NCI-H2029 treated with DMSO at 0.1 percent for 48 hours (cell line): ENCODE measurements at places on chromosomes 12 and 14.

DNA sequence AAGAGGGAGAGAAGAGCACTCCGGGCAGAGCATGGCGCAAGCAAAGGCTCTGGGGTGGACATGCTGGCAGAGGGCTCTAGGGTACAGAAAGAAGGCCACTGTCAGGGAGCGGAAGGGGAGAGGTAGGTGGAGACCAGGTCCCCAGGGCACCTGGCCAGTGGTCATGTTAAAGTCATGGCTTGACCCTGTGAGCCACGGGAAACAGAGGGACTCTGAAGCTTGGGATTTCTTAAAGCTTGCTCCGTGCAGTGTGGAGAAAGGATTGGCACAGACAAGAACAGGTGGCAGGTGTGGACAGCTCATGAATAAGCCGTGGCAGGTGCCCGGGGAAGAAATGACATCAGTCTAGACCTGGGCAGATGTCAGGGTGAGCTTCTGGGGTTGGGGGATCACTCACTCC, 413.8 kb downstream of the BCL11B start:
- no peak for DNase-seq

GRCh38 chr14:68939181-68939892, 39.8 kb downstream of the ACTN1 start:
- DNase-seq, result no peak

DNA sequence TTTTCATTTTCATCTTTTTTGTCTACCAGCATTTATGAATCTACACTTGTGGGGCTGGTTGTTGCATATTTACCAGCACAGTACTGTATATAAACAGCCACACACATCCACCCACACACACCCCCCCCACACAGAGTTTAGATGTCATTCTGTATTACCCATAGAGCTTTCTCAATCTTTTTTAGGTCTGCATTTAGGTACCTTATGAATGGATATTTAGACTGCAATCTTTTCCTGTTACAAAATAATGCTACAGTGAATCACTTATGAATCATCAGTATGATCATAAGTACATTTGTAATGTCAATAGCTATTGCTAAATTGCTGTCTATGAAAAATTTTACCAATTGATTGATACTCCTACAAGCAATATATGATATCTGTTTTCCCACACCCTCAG, 67.3 kb upstream of the STK38L start:
- no peak for DNase-seq

GRCh38 chr14:97021571-97022168, 224.5 kb downstream of the VRK1 start:
- DNase-seq, result no peak

DNA sequence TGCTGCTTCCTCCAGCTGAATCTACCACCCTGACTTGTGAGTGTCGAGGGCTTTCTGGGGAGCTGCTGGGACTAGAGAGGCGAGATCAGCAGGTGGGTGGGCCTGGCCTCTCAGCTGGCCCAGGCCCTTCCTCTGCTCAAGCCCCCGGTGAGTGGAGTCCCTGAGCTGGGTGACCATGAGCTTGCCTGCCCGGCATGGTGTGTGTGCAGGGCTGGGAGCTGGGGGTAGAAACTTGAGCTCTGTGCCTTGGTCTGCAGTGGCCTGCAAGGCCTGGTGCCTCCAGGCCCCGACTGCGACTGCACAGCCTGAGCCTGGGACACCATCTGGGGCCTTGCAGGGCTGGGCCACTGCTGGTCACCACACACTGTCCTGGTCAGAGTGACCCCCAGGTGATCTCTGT, 67.4 kb downstream of the KIF26A start:
- no peak for DNase-seq

DNA sequence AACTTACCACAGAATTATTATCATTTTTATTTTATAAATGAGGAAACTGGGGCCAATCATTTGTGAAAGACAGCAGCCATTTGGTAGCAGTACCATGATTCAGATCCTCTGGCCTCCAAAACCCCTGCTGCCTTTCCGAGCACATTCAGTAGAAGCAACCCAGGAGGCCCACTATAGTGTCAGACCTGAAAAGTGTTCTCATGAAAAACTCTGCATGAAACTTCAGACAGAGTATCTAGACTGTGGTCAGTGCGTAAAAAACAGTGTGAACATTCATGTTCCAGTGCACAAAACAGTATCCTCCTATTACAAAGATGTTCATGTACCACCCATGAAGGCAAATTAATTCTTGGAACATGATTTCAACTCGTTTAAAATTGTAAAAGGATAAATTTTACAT, 112.0 kb downstream of the EPS8 start:
- no peak for DNase-seq

DNA sequence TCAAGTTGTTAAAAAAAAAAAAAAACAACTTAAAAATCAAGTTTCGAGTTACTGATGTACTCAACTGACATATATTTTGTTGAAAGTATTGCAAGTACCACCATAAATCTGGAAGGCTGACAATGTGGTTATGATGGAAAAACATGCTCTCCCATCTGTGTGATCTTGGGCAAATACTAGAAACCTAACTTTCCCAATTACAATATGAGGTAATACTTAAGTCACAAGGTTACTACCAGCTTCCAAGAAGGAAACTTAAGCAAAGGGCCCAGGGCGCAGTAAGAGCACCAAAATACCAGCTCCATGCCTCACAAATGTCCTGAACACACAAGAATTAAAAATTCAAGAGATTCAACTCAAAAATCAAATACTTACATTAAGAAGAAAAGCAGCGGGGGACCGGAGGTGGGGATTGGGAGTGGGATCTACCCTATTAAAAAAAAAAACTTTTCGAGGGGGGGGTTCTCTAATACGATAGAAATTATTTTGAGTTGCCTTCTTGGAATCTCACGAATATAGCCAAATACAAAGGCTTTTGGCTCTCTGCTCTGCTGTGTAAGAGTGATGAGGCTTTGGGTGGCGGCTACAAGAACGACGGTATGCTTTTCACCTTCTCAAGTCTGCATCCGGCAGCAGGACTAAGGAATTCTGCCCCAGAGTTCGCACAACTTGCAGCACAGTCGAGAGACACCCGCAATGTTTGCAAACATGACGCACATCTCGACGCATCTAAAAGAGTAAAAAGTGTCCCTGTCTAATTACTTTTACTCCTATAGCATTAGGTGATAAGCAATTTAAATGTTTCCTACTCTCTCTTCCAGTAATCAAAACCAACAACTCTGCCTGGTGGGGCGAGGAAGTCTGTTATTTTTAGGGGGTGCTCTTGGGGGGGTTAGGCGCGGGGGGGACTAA, 1.1 kb downstream of the SAV1 start:
- no peak for DNase-seq

- DNase-seq, result no peak
These were observed 50.4 kb downstream of the CYP46A1 start for GRCh38 chr14:99734406-99735051.

DNA sequence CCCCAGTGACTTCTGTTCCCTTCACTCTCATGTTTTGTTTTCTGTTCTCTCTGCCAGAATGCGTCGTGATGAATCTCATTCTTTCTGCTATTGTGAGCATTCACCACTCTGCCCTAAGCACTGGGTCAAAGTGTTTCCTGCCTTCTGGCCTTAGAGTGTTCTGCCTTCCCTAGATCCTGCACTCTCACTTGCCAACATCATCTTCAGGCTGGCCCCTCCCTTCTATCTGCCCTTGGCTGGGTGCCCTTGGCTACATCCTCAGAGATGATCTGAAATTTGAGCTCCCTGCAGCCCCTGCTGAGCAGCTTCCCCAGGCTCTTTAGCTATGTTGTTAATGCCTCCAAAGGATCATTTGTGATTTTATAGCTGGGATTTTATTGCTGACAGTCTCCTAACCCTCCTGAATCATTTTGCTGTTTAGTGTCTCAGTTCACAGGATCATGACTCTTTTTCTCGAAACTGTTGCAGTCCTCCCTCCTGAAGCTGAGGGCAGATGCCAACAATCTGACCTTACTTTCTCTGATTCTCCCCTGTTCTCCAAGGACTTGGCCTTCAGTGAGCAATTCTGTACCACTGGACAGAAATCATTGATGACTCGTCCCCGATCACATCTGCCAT, 4.5 kb downstream of the DHRS2 start:
- peak; percentile 91 for DNase-seq

DNA sequence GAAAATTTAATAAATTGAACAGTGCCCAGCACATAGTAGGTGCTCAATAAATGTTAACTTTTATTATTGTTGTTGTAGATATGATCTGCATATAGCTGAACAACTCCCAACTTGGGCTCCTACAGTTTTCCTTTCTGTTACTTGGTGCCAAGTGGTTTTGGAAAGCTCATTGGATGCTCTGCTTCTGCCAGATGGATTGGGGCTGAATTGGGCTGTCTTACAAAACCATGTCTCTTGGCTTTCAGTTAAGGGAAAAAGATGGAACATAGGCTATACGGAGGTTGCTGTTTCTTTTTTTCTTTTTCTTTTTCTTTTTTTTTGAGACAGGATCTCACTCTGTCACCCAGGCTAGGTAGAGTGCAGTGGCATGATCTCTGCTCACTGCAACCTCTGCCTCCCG, 140.7 kb upstream of the PWP1 start:
- DNase-seq, result no peak

DNA sequence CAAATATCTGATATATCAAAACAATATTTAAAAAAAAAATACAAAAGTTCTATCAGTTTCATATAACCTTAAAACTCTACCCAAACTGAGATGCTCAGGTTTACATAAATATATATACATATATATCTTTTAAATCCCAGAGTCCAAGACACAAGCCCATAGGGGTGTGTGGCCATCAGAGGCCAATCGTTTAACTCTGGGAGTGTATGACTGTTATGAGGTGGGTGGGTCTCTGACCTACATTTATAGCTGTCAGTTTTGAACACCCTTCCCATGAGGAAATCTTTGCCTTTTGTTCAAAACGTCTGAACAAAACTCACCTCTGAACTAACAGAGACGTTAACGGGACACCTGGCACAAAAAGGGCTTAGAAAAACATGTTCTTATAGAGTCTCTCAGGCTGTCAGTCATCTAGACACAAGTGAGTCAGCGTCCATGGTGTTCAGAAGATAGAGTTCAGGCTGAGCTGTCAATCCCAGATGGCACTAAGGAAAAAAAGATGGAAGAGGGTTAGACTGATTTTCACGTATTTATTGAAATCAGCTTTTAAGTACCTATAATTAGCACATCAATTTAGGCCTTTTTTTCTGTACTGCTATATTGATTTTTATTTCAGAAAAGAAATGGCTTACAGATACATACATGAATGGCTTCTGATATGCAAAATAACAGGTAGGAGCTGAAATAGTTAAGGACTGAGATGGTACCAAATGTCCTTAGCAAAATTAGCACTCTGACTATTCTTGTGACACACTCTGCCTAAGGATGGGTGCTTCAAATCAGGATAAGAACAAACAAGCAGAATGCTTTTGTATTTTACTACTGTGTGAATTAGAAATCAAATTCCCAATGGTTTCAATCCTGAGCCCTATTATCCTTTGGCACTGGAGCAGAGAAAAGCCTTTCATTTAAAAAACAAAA, 29.2 kb downstream of the HIGD1C start:
- no peak for DNase-seq

DNA sequence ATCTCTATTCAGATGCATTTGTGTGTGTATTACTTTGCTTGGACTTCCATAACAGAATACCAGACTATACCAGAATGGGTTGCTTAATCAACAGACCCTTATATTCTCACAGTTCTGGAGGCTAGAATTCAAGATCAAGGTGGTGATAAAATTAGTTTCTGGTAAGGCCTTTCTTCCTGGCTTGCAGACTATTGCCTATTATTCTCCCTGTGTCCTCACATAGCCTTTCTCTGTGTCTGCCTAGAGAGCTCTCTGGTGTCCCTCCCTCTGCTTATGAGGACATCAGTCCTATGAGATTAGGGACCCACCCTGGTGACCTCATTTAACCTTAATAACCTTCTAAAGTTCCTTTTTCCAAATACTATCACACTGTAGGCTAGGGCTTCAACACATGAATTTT, 106.0 kb downstream of the FAR2 start:
- no peak for DNase-seq

DNA sequence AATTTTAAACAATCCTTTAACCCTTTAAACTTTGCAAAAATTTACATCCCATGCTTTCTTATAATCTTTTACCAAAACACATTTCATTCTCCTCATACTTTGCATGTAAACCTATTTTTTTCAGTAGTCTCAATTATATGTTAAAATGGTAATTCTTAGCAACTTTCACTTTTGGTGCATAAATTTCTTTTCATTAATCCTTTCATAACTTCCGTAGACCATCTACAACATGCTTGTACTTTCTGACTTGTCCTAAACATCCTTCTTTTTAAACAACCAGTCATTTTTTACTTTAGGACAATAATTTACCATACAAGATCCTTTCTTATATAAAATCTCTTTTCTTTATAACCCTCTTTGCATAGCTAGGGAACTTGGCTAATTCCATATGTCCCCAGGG, 19.5 kb downstream of the CCDC91 start:
- DNase-seq, result no peak

DNA sequence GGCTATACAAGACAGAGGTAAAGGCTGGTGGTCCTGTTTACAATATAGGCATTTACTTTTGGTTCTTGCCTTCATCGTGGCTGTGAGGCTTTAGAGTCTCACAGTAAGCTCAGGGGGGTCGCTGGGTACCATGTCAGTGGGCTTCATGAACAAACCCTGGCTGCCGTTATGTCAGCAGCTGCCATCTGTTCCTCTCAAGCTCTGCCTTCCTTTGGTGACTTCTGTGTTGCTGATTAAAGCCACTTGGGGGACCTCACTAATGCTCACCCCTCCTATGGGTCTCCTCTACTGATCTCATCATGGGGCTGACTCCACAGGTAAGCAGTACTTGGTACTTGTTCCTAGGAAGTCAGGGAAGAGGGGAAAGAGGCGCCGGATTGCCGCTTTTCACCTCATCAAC, 268.7 kb downstream of the TTC6 start:
- DNase-seq, result no peak

DNA sequence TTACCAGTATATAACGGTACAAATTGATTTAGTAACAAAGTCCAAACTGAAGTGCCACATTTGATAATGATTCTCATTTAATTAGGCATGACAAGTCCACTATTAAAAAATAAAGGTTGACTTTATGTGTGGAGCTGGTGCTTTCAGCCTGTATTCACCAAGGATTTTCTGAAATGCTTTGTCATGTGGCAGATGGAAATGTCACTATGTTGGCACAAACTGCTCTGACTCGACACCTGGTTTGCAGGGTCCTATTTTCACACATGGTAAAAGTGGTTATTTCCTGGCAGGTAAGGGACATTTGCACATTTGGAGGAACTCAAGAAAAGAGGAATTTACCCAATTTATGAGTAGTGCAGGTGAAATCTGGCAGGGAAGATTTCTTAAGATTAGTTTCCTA, 572.6 kb upstream of the MDGA2 start:
- DNase-seq, result no peak

DNA sequence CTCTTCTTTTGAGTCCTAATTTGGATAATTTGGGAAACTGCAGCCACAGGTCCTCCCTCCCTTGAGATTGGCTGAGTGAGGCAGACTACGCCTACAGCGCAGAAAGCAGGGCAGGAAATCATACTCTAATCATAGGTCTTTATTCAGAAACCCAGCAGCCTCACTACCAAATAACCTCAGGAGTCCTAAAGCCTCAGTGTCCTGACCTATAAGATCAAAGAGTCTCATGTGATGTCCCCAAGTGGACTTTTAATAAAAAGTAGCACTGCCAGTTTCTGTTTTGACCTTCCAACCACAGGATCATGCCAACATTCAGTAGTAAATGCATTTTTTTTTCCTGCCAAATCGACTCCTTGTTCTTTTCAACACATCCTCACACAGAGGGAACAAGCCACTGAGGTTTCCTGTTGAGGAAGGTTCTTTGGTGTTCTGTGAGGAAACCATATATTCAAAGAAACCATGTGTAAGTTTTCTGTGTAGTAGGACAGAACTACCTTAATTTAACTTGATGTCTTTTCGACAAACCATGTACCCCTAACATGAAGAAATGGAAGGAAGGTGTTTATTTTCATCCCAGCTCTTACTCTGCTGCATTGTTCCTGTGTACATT, 72.2 kb downstream of the VCPKMT start:
- DNase-seq, result no peak
